ENCODE measurements at places on chromosomes 7 and 10.

DNA sequence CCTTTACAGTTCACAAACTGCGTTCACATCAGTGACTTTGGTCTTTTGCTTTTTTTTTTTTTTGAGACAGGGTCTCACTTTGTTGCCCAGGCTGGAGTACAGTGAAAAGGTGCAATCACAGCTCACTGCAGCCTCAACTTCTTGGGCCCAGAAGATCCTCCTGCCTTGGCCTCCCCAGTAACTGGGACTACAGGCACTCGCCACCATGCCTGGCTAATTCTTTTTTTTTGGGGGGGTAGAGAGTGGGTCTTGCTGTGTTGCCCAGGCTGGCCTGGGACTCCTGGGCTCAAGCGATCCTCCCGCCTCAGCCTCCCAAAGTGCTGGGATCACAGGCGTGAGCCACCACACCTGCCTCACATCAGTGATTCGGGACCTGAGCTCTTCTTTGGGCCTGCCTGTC, 35.7 kb upstream of the UNCX start:
- no peak for DNase-seq

DNA sequence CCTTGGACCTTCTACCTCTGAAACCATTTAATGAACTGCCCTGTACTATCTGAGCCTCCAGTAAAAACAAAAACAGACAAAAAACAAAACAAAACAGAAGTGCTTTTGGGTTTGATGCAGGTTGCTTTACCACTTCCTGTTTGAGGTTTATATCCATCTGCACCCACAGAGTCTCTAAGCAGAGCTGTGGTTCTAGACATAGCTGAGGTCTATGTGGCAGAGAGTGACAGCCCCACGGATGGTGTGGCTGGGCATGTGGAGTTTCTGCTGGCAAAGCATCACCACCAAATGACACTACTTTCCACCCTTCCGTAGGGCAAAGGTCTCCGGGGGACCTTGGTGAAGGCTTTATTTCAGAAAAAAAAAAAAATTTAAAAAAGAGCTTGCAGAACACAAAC, 754.2 kb downstream of the GRID1 start:
- DNase-seq: peak; percentile 72

DNA sequence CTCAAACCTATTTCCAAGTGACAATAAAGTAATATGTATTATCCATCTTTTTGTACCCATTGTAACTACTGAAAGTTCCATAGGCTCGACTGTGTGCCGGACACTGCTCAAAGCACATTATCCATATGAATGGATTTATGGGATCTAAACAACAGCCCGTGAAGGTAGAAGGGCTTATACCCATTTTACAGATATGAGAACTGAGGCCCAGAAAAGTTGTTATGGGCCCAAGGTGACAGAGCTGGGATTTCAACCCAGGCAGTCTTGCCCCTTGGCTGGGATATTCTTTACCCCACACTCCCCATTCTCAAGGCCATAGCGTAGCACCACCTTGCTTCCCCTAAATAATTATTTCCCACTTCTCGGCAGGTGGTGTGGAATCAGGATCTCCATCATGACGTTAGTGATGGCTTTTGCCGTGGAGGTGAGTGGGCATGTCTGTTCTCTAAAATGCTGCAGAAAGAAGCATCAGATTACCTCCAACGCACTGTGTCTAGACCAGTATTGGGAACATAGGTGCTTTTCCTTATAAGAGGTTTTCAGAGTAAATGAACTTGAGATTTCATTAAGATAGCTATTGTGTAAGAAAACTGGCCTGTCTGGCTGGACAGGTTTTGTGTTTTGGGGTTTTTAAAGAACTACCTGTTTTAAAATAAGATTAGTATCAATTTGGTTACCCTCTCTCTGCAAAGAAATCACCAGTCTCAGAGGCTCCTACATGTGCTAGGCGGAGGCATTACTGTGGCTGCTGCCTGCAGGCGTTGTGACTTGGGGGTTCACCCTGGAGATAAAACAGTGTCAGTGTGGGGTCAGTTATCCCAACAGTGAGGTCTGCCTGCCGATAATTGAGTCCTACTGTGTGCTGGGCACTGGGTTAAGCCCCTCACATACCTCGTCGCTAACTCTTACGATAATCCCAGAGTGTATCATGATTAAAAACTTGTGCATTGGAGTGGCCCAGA, 85.1 kb upstream of the SDK1 start:
- no peak for DNase-seq

- no peak for DNase-seq
Measured at GRCh38 chr7:117323851-117324711, 1.2 kb upstream of the WNT2 start.

GRCh38 chr7:131498237-131498885, 58.1 kb downstream of the PODXL start:
- no peak for DNase-seq

GRCh38 chr10:30435073-30435422, 1.1 kb downstream of the MAP3K8 start:
- no peak for DNase-seq

GRCh38 chr7:16430133-16430532, 8.8 kb upstream of the CRPPA start:
- no peak for DNase-seq

GRCh38 chr7:132577206-132578049, 1.2 kb upstream of the PLXNA4 start:
- DNase-seq: no peak
